ENCODE measurements at places on chromosomes 7 and 10. TPM values are rescaled to one million over a fixed set of nuclear protein-coding genes. Genes with fewer than 3 reads are reported as not detected.

AVL9 gene
- 49.0 TPM for total RNA-seq

CLRN3 gene
- total RNA-seq, result not detected

HDAC9 gene
- 20.2 TPM for total RNA-seq

SPDYE8 gene
- total RNA-seq, result not detected

NOLC1 gene
- total RNA-seq, result 27.4 TPM

AGR3 gene
- not detected for total RNA-seq

TUBAL3 gene
- total RNA-seq, result not detected

PRKG1 gene
- 26.3 TPM for total RNA-seq

TEX36 gene
- not detected for total RNA-seq

CHST3 gene
- 27.9 TPM for total RNA-seq

CDK1 gene
- total RNA-seq, result 98.9 TPM

CCNY gene
- total RNA-seq, result 64.7 TPM

ACHE gene
- total RNA-seq, result 0.25 TPM

KIF11 gene
- 59.2 TPM for total RNA-seq

PDE6C gene
- total RNA-seq, result not detected

ZNF467 gene
- total RNA-seq, result 0.22 TPM

ZDHHC16 gene
- total RNA-seq, result 51.1 TPM

GJC3 gene
- total RNA-seq, result not detected

TBX20 gene
- not detected for total RNA-seq

LRMDA gene
- 0.55 TPM for total RNA-seq

RBP4 gene
- total RNA-seq, result not detected

VIPR2 gene
- total RNA-seq, result not detected

GIMAP8 gene
- total RNA-seq, result under 0.01 TPM

EGFR gene
- total RNA-seq, result 75.5 TPM

NACAD gene
- total RNA-seq, result 2.4 TPM

C10orf53 gene
- under 0.01 TPM for total RNA-seq

MEOX2 gene
- total RNA-seq, result under 0.01 TPM

ZNF722 gene
- total RNA-seq, result not detected

NEUROG3 gene
- not detected for total RNA-seq

DDC gene
- total RNA-seq, result not detected

NPFFR1 gene
- total RNA-seq, result not detected

SFXN4 gene
- 13.8 TPM for total RNA-seq

VSTM4 gene
- 1.1 TPM for total RNA-seq

FAS gene
- total RNA-seq, result 80.0 TPM

DLX6 gene
- not detected for total RNA-seq

ZNF783 gene
- 8.5 TPM for total RNA-seq

PLEKHS1 gene
- total RNA-seq, result not detected

EPHB6 gene
- 5.0 TPM for total RNA-seq

LBX1 gene
- not detected for total RNA-seq

ZC3HAV1L gene
- 9.5 TPM for total RNA-seq

TYW1 gene
- 22.5 TPM for total RNA-seq

CLDN3 gene
- total RNA-seq, result 0.12 TPM

AGAP6 gene
- 3.1 TPM for total RNA-seq

IGF2BP3 gene
- 3.5 TPM for total RNA-seq

ACSM6 gene
- total RNA-seq, result not detected

FLNC gene
- 286 TPM for total RNA-seq

SAMD9L gene
- total RNA-seq, result 15.4 TPM

TUBB8 gene
- total RNA-seq, result not detected

LRRC17 gene
- 37.5 TPM for total RNA-seq

SORCS1 gene
- not detected for total RNA-seq

VPS37D gene
- total RNA-seq, result 9.2 TPM

LRRTM3 gene
- under 0.01 TPM for total RNA-seq

JAKMIP3 gene
- 0.11 TPM for total RNA-seq

STK31 gene
- not detected for total RNA-seq

RARRES2 gene
- 3.3 TPM for total RNA-seq

CFAP58 gene
- total RNA-seq, result 1.00 TPM

OIT3 gene
- total RNA-seq, result under 0.01 TPM

ZNF316 gene
- 21.4 TPM for total RNA-seq

Data from uterine smooth muscle cell (primary cell).